Naive thymus-derived CD8-positive, alpha-beta T cell (primary cell): ENCODE measurements at places on chromosomes 5 and 9. TPM values are rescaled to one million over a fixed set of nuclear protein-coding genes. Genes with fewer than 3 reads are reported as not detected.

Gene SURF6
- 29.8 TPM for total RNA-seq

Gene PTGES
- total RNA-seq: not detected

- H3K4me3 ChIP-seq: no peak overlapping the region
- no peak overlapping the region for H3K27ac ChIP-seq
- DNase-seq: no peak
- H3K4me1 ChIP-seq: no peaks in the 10 kb centered on the region
These were observed 499.0 kb downstream of the GADD45G start for GRCh38 chr9:90103771-90104170.

DNA sequence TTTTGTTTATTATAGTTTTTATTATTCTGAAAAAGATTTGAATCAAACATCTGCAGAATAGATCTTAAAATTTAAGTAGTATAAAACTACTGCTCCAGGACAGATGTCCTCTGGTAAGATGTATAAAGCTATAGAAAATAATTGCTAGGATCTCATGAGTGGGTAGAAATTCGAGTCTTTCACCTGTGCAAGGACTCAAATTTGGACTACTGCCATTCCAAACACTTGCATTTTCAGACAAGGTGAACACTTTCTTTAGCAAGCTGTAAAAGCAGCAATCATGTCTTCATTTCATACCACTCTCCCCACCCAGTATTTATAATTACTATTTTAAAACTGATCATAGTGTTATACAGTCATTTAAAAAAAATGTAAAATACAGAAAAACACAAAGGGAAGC, 20.7 kb downstream of the SKP2 start:
- no peak overlapping the region for H3K27ac ChIP-seq
- no peak overlapping the region for H3K4me3 ChIP-seq
- H3K36me3 ChIP-seq: peaks cover 28% of the 10 kb centered on the region
- H3K27me3 ChIP-seq: no peaks in the 10 kb centered on the region
- no peak for DNase-seq

DNA sequence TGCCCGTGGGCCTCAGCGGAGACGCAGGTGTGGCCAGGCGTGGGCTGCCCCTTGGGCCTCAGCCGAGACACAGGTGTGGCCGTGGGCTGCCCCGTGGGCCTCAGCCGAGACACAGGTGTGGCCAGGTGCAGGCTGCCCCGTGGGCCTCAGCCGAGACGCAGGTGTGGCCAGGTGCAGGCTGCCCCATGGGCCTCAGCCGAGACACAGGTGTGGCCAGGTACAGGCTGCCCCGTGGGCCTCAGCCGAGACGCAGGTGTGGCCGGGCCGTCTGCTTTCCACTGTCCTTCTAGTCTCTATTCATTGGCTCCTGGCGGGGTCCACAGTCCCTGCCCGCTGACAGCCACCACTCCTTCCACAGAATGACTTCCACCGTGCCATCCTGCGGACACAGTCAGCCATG, 56.1 kb downstream of the KCNT1 start:
- DNase-seq: no peak
- no peaks in the 10 kb centered on the region for H3K4me1 ChIP-seq
- no peaks in the 10 kb centered on the region for H3K27me3 ChIP-seq
- no peak overlapping the region for H3K27ac ChIP-seq
- no peaks in the 10 kb centered on the region for H3K36me3 ChIP-seq
- H3K4me3 ChIP-seq: no peak overlapping the region

DNA sequence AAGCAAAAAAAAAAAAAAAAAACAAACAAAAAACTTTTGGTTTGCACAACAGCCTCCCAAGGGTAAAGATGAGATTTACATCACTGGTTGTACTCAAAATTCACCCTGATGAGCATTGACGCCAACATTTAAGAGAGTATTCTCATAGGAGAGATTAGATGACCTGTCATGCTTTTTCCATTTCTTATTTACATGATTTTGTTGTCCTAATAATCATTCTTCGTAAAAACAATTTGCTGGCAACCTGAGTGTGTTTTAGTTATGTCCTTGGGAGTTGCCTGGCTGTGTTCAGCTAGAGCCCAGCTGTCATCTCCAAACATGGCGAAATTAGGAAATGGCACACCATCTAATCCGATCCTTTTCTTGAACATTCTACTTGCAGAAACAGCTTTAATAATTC, 186.4 kb upstream of the MRPS30 start:
- H3K27ac ChIP-seq: no peak overlapping the region
- no peaks in the 10 kb centered on the region for H3K27me3 ChIP-seq
- H3K36me3 ChIP-seq: no peaks in the 10 kb centered on the region
- H3K4me1 ChIP-seq: no peaks in the 10 kb centered on the region
- no peak overlapping the region for H3K4me3 ChIP-seq
